Cortex of kidney (tissue), 1 donor: ENCODE measurements at places on chromosomes 6 and 20.

DNA sequence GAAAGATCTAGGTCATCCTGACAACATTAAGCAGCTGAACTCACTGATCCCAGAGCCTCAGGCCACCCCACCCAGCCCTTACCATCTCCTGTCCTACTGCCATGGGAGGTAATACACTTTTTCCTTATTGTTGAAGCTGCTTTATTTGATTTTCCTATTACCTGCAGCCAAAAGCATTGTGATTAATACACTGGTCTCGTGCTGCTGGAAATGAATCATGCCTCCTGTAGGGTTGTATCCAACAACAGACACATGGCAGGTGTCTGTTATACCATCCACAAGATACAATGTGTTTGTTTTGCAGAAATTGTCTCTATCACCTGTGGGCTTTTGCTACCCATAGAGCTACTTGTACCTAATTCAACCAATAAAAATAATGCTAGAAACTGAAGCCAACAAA is 34.2 kb downstream of the MYLIP start:
- no peak for DNase-seq

DNA sequence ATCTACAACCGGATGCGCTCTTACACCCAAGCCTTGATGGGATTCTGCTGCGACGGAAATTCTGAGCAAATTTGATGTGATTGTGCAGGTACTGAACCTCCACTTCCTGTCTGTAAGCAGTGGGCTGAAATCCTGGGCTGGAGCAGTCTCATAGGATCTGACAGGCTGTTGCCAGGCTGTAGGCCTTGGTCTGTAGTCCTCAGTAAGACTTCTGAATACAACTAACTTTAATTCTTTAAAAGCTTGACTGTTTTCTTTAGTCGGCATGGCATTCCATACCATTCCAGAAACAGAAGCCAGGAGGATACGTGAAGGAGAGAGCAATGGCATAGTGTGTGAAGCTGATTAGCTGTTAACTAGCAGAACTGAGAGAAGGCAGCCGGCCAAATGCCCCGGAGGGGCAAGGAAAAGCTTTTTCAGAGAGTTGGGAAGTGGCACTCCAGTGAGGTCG is 68.3 kb downstream of the ADTRP start:
- DNase-seq, result no peak

GRCh38 chr6:63819831-63820230 is 184.2 kb downstream of the PHF3 start:
- DNase-seq, result no peak

- DNase-seq, result no peak
Measured at GRCh38 chr20:58361481-58362205, 27.4 kb upstream of the VAPB start.

GRCh38 chr20:56793916-56794315 is 164.8 kb downstream of the TFAP2C start:
- no peak for DNase-seq

DNA sequence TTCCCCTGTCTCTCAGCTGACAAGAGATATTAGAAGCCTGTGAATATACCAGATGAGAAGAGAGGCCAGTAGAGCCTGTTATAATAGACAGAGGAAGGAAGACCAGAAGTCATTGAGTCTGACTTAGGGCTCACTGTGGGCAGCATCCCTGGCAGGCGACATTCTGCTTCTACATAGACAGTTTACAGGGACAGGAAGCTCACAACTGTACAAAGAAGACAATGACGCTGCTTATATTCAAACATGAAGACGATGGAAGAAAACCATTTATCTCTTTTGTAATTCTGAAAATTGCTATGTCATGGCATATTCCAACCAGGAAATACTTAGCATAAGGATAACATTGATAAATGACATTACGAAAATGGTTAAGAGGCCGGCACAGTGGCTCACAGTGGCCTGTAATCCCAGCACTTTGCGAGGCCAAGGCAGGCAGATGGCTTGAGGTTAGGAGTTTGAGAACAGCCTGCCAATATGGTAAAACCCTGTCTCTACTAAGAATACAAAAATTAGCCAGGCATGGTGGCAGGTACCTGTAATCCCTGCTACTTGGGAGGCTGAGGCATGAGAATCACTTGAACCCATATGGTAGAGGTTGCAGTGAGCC is 170.9 kb downstream of the UBE3D start:
- DNase-seq, result no peak

- no peak for DNase-seq
Measured at GRCh38 chr20:47418069-47418757, 61.7 kb upstream of the ZMYND8 start.

GRCh38 chr6:24963887-24964570 is 28.3 kb upstream of the RIPOR2 start:
- no peak for DNase-seq

GRCh38 chr6:131213501-131213990 is 78.3 kb downstream of the AKAP7 start:
- DNase-seq, result no peak

- DNase-seq, result no peak
Measured at GRCh38 chr6:37272834-37273566, 15.1 kb upstream of the TMEM217 start.

DNA sequence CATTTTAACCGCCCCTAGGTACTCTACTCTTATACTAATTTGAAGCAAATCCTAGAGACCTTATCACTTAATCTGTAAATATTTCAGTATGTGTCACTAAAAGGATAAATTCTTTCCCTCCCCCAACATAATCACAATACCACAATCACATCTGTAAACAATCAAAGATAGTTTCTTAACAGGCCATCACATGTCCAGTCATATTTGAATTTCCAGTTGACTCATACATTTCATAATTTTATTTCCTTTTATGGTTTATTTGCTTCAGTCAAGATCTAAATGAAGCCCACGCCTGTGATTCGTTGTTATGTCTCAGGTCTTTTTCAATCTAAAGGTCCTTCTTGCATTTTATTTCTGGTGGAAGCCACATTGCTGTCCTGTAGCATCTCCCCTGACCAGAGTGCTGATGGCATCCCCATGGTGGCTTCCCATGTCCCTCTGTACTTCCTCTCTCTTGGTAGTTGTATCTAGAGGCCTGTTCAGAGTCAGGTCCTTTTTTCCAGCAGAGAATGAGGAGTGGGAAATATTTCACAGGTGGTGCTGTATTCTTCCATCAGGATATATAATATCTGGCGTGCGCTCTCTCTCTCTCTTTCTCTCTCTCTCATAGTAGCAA is 128.6 kb upstream of the SLC22A23 start:
- no peak for DNase-seq

DNA sequence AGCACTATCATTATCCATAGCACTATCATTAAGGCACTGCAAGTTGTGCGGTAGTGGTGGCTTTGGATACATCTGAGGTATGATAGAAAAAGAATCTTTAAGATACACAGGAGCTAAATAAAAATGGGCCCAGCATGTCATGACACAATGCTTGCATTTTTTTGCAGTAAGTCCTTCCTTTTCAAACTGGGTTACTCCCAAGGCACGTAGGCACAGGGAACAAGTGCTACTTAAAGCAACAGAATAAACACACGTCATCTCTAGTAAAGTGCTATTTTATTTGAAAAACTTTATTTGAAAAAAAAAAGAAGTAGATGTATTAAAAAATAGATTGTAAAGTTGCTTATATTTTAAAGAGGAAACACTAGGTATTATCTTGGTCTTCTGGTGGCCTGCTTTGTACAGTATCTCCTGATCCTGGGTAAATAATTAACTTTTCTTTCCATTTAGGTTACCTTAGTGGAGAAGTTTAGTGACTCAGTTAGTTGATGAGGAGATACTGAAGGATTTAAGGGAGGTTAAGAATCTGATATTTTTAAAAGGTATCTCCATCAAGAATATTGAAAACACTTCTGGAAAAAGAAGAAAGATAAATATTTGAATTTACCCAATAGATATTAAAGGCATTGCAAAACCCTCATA is 129.6 kb downstream of the EDN1 start:
- no peak for DNase-seq

DNA sequence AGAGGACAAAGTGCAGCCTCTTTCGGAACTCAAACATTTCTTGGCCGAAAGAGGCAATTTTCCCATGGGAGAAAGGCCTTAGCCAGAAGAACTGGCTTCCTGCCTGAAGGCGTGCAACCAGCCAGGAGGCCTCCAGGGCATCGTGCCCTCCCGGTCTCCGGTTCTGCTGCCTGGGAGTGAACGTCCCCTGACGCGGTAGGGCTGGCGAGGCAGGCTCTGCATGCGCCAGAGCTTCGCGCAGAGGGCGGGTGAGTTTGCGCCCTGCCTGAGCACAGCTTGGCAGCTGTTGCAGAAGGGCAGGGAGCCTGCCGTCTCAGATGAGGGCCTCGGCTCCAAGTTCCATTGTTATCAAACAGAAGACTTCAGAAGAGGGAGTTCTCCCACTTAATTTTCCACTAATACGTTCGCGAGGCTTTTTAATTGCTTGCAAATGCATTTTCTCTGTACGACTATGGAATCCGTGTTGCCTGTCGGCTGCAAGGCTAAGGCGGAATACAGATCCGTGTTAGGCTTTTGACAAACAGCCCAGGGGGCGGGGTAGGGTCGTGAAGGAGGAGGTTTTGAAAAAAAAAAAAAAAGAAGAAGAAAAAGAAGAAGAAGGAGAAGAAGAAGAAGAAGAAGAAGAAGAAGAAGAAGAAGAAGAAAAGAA is 5.5 kb upstream of the TFAP2D start:
- no peak for DNase-seq

DNA sequence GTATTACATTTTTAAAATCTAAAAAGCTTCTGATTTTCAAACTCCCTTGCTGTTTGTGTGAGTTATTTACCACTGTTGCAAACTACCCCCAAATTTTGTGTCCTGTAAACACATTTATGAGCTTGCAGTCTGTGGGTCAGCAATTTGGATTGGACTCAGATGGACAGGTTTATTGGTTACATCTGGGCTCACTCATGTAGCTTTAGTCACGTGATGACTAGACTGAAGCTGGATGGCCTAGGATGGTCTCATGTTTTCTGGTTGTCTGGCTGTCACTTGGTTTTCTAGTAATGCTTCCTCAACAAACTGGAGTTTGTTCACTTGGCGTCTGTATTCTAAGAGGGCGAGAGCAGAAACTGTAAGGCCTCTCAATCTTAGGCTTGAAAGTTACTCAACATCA is 12.2 kb upstream of the C6orf58 start:
- no peak for DNase-seq

DNA sequence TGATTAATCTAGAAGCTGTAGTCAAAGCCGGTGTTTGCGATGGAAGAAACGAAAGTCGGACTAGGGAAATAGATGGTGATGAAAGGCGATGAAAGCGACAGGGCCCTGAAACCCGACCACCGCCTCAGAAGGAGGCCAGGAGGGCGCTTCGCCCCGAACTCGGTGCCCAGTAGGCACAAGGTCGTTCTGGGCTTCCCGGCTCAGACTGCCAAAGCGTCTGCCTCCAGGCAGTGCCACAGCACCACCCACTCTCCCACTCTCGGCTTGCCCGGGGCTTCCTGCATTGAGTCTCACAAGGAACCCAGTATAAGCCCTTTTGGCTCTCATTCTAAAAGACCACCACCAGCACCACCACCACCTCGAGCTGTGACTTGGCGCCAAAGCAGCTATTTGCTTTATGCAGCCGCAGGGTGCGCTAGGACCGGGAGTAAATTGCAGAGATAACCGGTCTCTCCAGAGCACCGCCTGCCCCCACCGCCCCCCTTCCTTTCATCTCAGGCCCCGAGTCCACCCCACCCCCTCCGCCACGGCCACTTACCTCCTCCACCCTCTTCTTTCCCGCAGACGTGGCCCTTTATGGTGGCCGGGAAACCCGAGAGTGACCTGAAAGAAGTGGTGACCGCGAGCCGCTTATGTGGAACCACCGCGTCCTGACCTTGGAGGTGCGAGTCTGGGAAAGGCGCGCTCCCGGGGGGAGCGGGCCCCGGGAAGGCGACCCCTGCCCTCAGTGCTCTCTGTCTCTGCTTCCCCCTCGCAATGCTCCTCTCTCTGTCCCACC is 2.4 kb downstream of the TCF21 start:
- no peak for DNase-seq

GRCh38 chr20:41142245-41142644 is 4.9 kb downstream of the PLCG1 start:
- DNase-seq, result no peak
